ENCODE measurements at places on chromosomes 1 and 21. TPM values are rescaled to one million over a fixed set of nuclear protein-coding genes. Genes with fewer than 3 reads are reported as not detected.

- DNase-seq = no peak
These were observed 35.4 kb downstream of the TBCE start for GRCh38 chr1:235402457-235403200.

DNA sequence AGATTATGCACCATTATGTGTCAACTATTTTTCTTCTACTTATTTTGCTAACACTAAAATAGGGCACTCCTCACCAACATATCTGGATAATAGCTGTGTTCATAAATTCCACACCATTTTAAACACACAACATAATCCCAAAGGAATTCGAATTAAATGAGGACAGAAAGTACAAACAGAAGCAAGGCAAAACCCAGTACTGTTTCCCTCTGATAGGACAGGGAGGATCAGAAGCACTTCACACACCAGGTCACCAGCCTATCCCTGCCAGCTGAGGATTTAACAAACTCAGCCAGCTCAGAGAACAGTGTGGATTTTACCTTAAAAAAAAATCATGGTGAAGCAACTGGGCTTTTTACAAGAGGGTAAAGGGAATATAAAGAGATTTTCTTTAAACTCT lies 20.0 kb downstream of the CRYZ start:
- no peak for DNase-seq

GRCh38 chr1:38055965-38056364 lies 9.4 kb upstream of the POU3F1 start:
- no peak for DNase-seq

GRCh38 chr1:113683384-113684152 lies 75.7 kb downstream of the PHTF1 start:
- no peak for DNase-seq

DNA sequence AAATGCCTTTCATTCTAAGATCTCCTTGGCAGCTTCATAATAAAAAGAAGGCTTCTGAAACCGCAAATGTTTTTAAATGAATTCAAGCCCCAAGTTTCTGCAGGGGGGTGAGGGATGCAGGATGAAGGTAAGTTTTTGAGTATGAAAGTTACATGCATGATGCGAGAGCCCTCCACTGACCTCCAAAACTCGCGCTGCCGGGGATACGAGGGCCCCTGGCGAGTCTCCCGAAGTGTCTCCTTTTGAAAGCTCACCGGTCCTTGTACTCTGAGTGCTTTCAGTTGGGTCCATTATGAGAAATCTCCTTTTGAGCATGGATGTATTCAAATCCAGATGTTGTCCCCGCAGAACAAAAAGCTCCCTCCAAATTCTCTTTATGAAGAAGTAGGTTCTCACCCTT lies 18.9 kb upstream of the ZC3H12A start:
- DNase-seq = no peak

- DNase-seq = no peak
These were observed 544 bp downstream of the PPM1J start for GRCh38 chr1:112714313-112715263.

DNA sequence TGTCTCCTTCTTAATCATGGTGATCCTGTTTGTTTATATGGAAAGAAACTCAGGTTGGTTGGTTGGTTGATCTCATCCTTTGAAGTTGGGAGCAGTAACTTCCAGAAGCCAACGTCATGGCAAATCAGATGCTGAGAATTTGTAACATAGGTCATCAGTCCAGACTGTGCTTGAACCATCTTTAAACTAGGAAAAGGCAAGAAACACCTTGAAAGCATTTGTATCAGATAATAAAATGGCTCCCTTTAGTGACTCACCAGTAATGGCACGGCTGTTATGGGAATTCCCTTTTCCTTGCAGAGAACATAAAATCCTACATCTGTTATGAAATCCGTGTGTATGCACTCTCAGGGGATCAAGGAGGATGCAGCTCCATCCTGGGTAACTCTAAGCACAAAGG lies 58.1 kb downstream of the SERBP1 start:
- no peak for DNase-seq

DNA sequence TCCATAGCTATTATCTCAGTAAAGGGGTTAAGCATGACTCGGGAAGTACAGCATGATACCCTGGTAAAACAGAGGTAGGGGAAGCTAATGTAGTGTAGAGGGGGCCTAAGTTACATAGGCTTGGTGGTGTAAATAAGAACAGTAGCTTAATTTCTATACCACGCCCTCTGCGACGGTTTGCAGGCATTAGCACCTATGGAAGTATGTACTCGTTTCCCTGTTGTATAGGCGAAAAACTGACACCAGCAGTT lies 470 bp upstream of the NAXE start:
- DNase-seq = no peak

DNA sequence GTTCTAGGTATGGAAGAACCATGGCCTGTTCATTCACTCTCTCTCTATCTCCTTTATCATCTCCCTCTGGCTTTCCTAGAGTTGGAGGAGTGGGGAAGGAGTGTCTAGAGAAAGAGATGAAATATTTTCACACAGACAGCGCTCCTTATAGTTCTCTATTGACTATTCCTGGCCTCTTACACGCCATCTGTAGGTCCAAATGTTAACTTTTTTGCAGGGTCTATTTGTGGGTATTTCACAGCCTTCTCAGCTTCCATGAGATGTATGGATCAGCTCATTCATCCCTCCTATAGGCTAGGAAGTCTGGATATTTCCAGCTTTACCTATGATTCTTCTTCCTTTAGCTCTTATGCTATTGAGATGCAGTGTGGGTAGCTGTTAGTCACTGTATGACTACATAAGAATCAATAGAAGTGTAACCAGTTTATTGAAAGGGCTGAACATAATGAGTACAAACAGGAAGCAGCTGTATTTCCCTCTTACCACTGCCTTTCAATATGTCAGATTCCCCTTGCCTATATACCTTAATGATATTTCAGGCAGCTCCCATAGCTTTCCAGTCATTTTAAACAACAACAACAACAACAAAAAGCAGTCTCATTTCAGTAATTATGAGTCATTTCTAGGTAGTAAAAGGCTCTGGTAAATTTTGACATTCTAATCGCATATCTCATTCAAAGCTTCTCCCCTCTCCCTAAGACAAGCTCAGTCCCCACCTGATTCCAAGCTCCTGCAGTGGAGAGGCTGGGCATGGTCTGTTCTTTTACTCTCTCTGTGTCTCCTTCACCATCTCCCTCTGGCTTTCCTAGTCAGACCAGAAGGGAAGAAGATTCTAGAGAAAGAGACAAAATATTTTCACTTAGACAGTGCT lies 149.5 kb downstream of the TTLL7 start:
- no peak for DNase-seq

Gene FCRLB
- 0.36 TPM for total RNA-seq

Gene LCE1F
- total RNA-seq = not detected

All from sigmoid colon (tissue), 7 donors.